ENCODE measurements at places on chromosomes 7 and 10.

- no peak for DNase-seq
Observed at GRCh38 chr7:289756-290553, at the start of gene FOXL3. Gene FOXL3 (plus strand): TSS chr7:290170. CDS start chr7:290170, 0 bp downstream.

GRCh38 chr7:123096434-123096833 is 100.9 kb upstream of the TAS2R16 start:
- DNase-seq: no peak

DNA sequence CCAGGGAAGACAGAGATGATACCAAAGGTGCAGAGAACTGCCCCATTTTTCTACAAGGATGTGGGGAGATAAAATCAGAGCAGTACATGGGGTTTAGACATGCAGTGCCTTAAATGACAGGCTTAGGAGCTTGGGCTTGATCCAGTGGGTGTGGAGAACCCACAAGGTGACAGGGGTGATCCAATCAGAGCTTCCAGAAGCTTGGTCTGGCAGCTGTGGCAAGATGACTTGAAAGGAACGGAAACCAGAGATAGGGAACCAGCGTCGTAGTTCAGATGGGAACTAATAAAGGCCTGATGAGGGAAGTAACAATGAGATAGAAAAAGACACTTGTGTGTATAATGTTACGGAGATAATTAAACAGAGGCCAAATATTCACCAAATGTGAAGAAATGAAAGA is 80.7 kb downstream of the SLC37A3 start:
- DNase-seq: no peak

DNA sequence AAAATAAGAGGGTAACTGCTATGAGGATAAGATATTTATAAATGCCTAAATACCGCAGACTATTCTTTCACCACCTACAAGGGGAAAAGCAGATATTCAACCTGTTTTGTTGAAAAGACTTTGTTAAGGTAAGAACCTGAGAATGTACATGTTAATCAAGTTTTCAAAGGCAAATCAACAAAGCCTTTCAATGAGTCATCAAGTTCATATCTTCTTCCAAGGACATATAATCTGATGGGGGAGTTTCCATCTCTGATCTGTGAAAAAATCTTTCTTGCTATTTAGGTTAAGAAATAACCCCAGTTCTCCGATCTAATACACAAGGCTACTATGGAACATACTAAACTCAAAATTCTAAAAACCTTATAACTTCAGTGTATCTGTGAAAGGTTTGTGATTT is 40.0 kb upstream of the ANLN start:
- DNase-seq: no peak

DNA sequence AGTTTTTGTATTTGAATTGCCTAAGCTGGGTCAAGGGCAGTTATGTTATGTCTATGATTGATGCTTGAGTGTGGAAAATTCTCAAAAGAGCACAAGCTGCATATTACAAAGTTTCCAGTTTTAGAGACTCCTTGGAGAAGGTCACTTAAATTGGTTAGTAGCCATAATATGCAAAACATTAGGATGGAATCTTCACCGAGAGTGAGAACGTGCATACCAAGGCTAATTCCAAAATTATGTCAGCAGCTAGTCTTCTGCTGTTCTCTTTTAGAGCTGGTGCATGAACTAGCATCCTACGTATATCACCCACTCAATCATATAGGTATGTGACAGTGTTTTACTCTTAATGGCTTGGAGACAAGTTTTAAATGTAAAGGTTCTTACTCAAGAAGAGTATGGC is 49.2 kb downstream of the MKX start:
- no peak for DNase-seq

GRCh38 chr10:1198453-1199344 is 142.5 kb downstream of the WDR37 start:
- no peak for DNase-seq

DNA sequence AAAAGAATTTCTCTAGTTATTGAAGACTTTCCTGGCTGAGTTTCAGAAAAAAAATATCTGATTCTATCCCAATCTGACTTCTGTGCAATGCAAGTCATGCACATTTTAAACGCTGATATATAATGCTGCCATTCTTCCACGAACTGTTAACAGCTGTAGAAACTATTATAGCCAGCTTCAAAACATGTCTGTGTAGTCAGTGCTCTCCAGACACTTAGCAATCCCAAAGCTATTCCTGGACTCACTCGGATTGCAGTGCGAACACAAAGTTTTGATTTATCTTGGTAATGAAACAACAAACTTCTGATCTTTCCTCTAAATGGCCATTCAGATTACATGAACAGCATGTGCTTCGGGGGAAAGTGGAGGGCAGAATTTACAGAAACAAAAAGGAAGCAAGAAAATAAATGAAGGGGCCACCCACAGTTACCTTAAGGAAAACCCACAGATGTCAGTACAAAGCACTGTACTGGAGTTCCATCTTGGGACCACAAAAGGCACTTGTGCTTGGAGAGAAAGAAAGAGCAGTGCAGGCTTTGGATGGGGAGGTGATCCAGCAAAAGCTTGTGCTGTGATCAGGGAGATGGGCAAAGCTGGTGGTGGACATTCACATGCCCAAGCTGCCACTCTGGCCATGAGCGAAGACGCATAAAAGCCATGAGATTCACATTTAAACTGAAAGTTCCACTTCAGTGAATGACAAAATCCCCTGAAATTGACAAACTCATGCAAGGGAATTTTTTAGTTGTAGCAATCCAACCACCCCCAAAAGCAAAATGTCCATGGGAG is 32.1 kb upstream of the ADO start:
- DNase-seq: no peak

- no peak for DNase-seq
Observed at GRCh38 chr7:157755741-157756140, 418.9 kb downstream of the DNAJB6 start.

DNA sequence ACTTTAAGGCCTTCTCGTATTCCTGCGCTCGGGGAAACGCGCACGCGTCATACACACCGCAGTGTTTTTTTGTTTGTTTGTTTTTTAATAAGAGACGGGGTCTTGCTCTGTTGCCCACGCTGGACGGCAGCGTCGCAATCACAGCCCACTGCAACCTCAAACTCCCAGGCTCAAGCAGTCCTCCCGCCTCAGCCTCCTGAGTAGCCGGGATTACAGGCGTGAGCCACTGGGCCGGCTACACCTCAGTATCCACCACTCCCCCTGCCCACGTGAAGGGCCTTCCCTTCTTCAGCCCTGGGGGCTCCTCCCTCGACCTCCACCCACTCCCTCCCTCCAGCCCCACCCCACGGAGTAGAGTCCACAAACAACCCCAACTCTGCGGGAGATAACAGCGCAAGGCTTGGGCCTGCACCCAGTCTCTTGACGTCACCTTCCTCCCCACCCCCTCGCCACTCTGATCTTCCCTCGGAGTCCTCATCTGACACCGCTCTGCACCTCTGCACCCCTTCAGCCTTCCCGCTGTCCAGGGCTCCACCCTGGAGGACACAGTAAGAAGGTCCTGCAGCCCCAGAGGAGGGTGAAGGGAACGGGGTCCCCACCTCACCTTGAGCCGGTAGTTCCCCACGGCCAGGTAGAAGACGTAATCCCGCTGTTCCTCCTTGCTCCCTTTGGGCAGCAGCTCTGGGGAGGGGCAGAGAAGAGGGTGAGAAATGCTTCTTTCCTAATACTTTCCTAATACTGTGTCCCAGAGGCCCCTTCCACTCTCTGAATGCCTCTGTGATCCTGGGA is 2.8 kb upstream of the CLDN15 start:
- DNase-seq: no peak

- no peak for DNase-seq
Observed at GRCh38 chr10:108765794-108766193, 1157.5 kb downstream of the XPNPEP1 start.

GRCh38 chr7:10070899-10071298 is 902.8 kb upstream of the PHF14 start:
- no peak for DNase-seq

GRCh38 chr10:118445535-118445934 is 103.4 kb upstream of the FAM204A start:
- DNase-seq: no peak

- DNase-seq: no peak
Observed at GRCh38 chr10:106440355-106440754, 724.2 kb downstream of the SORCS1 start.

DNA sequence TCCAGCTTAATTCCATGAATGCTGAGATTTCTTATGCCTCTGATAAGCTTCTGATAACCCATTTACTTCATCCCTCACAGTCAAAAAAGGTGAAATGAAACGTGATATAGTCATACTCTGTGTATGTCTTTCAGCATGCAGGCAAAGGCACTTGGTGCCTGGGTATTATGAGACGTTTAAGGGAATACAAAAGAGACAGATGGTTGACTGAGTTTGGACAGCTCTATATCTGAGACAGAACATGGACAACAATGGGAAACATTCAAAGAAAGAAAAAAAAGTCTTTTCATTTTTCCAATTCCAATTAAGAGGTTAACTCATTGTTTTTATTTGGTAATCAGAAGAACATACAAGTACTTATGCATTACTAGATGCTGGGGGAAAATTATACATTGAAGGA is 96.2 kb downstream of the PPP1R17 start:
- DNase-seq: no peak

GRCh38 chr10:76033457-76034196 is 602.2 kb downstream of the LRMDA start:
- no peak for DNase-seq

DNA sequence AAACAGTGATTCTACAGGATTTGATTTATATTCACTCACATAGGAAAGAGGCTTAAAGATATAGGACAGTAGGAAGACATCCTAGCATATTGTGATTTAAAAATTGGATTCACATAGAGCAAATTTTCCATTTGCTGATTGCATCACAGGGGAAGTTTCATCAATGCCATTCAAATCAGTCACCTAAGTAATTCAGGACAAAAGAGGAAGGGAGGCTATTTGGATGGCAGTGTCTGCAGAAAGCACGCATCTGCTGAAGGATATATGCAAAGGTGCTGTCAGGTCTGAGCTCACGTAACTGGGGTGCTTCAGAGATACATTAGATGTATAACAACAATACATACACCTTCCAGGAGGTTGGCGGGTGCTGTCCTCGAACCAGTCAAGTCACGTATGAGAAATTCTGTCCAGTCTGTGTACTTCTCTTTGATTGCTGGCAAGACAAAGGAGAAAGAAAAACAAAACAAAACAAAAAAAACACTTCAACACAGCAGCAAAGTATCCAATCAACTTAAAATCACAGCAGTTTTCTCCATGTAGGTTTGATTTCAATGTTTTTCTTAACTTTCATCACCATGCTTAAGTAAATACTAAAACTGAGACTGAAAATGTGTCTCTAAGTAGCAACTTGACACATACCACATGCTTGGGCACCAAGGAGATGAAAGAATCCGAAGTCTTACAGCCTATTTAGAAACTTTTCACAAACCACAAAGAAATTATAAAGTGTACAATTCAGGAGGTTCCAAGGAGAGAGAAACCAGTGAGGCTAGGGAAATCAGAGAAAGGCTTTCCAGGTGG is 125.1 kb downstream of the SFMBT2 start:
- no peak for DNase-seq

GRCh38 chr7:2930310-2931033 is 86.4 kb upstream of the GNA12 start:
- DNase-seq: no peak

GRCh38 chr10:127921753-127922145 is 14.8 kb downstream of the PTPRE start:
- no peak for DNase-seq

DNA sequence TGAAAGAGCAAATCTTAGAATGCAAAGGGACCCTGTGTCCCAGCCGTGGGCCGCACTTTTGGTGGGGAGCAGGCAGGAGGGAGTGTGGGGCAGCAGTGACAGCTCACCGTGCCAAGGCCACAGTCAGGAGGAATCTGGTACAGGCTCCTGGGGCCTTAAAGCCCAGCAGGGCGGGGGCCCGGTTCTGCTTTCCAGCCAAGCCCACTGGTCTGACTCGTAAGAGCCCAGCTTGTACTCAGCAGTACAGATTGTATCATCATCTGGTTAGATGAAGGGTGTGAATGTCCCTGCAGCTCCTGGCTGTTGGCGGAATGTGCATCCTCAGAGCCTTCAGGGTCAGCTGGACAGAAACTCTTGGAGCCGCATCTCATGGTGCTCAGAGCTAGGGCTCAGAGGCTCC is 30.5 kb upstream of the TRIM8 start:
- no peak for DNase-seq

Data from stimulated activated CD4-positive, alpha-beta T cell treated with anti-CD3 and anti-CD28 coated beads, Interleukin-15, amount 100 ng/mL, for 1 hour (primary cell).